ENCODE measurements at places on chromosomes 7 and 10. TPM values are rescaled to one million over a fixed set of nuclear protein-coding genes. Genes with fewer than 3 reads are reported as not detected.

GRCh38 chr10:6102128-6102527, 13.3 kb downstream of the RBM17 start:
- no peak for DNase-seq

GRCh38 chr7:55558962-55559920, 13.1 kb downstream of the VOPP1 start:
- no peak for DNase-seq

BLVRA gene
- 13.5 TPM for total RNA-seq

DNA sequence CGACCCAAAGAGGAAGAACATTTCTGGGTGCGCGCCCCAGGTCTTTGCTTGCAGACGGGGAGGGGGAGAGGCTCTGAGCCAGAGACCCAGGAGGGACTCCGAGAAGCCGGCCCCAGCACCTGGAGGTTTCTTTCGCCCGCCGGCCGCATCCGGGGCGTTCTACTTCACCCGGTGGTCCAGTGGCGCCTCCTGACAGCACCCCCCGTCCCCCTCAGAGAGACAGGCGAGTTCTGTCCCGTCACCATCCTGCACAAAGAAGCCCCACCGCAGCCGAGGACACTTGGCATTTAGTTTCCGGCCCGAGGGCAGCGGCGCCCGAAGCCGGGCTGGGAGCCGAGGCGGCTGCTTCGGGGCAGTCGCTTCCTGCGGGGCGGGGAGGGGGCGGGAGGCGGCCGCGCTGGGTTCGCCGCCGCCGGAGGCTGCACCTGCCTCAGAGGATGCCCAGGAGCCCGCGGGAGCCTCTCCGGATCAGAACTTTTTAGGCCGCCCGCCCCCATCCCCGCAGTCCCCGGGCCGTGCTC, at the start of gene TMEM178B:
TMEM178B (plus strand) TSS at position 424 of the 521 bp plus-strand sequence.
- no peak for DNase-seq

BUD31 gene
- total RNA-seq, result 61.7 TPM

- no peak for DNase-seq
These were observed 117.0 kb downstream of the OAT start for GRCh38 chr10:124301736-124302135.

DNA sequence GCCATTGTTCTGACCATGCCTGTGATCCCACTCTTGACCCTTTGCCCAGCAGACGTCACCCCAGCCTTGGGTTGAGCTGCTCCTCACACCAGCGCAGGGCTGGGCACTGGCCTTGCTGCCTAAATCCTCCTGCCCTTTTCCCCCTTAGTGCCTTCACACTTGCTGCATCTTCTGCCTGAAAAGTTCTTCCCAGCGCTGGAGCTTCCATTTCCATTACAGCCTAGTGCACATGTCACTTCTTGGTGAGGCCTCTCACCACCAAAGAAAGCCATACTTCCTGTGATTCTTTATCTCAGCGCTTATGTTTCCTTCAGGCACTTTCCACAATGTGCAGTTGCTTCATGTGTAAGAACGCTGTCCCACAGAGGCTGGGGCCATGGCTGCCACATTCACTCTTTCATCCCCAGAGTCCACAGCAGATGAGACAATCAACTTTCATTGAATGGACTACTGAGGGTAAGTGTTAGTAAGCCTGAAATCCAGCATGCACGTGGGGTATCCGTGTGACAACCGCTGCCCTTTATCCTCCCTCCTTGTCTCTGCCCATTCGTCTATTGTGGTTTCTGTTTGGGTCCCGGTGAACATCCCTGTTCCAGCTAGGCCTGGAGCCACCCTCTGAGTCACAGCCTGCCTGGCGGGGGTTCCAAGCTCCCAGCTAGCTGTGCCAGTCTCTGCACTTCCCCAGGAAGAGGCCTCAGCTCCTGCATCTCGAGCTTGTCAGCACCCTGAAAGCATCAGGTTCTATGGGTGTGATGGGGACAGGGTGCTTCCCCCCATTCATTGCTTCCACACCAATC, 37.3 kb downstream of the ADRA2A start:
- no peak for DNase-seq
